Naive thymus-derived CD4-positive, alpha-beta T cell (primary cell): ENCODE measurements at places on chromosomes 12 and 14. TPM values are rescaled to one million over a fixed set of nuclear protein-coding genes. Genes with fewer than 3 reads are reported as not detected.

GRCh38 chr12:10448236-10448635 lies 4.9 kb downstream of the KLRC1 start:
- no peak for DNase-seq
- H3K27me3 ChIP-seq = no peaks in the 10 kb centered on the region
- H3K27ac ChIP-seq = no peak overlapping the region
- no peak overlapping the region for H3K4me3 ChIP-seq
- H3K4me1 ChIP-seq = no peaks in the 10 kb centered on the region

DNA sequence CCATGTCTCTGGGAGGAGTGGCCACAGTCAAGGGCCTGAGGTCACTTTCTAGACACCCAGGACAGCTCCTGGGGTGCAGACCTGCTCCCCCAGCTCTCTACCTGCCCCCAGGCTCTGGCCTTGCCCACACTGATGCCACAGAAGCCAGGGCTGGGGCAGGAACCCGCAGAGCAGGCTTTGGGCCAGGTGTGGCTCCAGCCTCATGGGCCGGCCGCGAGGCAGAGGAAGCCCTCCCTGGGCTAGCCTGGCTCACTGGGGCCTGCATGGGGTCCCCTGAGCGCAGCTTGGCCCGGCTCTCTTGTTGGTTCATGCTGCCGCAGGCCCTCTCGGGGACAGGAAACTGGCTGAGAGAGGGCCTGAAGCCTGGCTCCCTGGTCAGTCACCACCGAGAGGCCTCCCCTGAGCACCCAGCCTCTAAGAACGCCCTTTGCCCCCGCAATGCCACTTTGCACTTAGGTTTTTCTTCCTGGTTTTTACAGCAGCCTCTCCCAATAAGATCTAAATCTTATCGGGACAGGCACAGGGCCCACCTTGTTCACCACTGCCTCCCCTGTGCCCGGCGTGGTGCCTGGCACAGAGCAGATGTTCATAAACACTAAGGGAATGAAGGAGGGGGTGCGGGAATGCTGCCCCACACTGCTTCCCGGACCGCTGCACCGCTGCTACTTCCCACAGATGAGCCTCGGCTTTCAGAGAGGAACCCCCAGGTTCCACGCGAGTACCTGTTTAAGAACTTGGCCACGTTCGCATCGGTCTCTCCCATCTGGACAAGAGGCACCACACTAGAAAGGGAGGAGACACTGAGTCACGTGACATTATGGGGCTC lies 14.7 kb downstream of the MMAB start:
- no peak overlapping the region for H3K27ac ChIP-seq
- no peaks in the 10 kb centered on the region for H3K4me1 ChIP-seq
- H3K36me3 ChIP-seq = no peaks in the 10 kb centered on the region
- H3K4me3 ChIP-seq = no peak overlapping the region

DNA sequence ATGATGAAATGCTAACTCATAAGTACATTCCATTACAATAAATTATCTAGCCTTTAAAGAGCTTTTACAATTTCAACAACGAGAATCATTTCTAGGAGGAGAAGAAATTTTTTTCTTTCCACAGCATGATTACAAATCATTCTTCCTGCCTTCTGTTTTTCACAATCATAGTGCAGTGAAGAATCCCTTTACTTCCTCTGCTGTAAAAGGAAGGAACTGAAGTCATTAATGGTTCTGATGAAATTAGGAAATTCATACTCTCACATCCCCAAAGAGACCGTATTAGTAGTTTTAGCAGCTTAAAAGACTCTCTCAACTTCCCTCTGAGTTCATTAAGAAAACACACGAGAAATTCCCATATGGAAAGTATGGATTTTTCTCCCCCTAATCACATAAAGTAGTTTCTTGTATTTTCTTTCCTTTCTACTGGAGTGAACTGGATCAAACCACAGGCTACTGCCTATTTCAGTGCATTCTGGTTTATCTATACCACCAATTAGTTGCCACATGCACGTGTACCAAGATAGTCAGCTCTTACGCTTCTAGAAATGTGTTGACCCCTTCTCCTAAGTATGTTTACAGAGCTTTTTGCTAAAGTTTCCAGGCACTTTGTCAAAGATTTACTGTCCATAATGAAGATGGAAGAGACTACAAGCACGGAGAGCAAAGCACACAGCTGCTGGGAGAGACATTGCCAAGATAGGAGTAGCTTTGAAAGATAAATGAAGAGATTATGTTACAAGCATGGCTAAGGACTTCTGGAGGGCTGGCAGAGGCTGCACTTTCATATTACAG lies 58.9 kb upstream of the KITLG start:
- no peak for DNase-seq
- H3K27ac ChIP-seq = no peak overlapping the region
- H3K4me3 ChIP-seq = no peak overlapping the region
- H3K27me3 ChIP-seq = no peaks in the 10 kb centered on the region
- no peaks in the 10 kb centered on the region for H3K4me1 ChIP-seq

DNA sequence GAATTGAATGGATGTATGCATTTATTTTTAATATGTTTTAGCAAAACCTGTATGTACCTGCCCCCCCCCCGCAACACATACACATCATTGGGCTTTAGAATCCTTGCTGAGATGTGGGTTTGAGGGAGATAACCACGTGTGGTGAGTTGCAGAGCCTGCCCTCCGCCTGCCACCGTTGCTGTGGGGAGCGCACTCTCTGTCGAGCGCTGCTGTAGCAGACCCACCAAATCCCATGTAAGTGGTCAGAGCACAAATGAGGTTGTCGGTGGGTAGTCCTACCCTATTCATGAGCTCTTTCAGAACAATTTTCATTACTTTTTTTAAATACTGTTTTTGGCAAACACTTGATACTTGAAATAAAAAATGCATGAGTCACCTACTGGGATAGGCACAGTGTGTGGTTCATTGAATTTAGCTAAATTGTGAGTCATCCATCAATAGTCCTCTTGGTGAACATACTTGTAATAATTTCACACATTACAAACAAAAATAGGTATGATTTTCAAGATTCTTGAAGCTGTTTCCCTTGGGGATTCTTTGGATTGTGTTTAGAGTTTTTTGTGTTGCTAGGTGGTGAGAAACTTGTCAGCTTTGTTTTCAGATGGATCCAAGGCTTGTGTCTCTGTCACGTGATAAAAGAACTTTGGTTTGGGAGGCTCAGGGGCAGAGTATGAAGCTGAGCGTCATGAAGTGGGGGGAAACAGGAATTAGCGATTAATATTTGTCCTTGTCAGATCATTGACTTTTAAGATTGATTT lies 107.6 kb downstream of the PTCSC3 start:
- H3K36me3 ChIP-seq = no peaks in the 10 kb centered on the region
- no peak overlapping the region for H3K27ac ChIP-seq
- no peak overlapping the region for H3K4me3 ChIP-seq
- DNase-seq = no peak

- H3K4me1 ChIP-seq = no peaks in the 10 kb centered on the region
- DNase-seq = no peak
- H3K27me3 ChIP-seq = no peaks in the 10 kb centered on the region
- H3K36me3 ChIP-seq = no peaks in the 10 kb centered on the region
- H3K27ac ChIP-seq = no peak overlapping the region
Measured at GRCh38 chr14:94345344-94346064, 22.4 kb upstream of the SERPINA6 start.

GRCh38 chr12:122123761-122124145 lies 45.2 kb downstream of the MLXIP start:
- peaks cover 8% of the 10 kb centered on the region for H3K4me1 ChIP-seq
- peaks cover 10% of the 10 kb centered on the region for H3K36me3 ChIP-seq
- H3K27me3 ChIP-seq = no peaks in the 10 kb centered on the region

DNA sequence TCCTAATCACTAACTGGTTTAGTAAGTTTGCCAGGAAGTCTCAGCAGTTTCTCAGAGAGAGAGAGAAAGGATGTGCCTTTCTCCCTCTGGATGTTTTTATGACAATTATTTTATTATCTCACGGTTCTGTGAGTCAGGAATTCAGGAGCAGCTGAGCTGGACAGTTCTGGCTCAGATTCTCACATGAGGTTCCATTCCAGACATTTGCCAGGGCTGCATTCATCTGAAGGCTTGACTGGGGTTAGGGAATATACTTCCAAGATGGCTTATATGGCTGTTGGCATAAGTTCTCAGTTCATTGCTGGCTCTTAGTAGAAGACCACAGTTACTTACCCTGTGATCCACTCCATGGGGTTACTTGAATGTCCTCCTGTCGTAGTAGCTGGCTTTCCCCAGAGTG lies 101.2 kb upstream of the ATF7IP start:
- no peak for DNase-seq
- peaks cover 5% of the 10 kb centered on the region for H3K4me1 ChIP-seq
- no peak overlapping the region for H3K4me3 ChIP-seq
- H3K27me3 ChIP-seq = no peaks in the 10 kb centered on the region
- H3K27ac ChIP-seq = no peak overlapping the region

DNA sequence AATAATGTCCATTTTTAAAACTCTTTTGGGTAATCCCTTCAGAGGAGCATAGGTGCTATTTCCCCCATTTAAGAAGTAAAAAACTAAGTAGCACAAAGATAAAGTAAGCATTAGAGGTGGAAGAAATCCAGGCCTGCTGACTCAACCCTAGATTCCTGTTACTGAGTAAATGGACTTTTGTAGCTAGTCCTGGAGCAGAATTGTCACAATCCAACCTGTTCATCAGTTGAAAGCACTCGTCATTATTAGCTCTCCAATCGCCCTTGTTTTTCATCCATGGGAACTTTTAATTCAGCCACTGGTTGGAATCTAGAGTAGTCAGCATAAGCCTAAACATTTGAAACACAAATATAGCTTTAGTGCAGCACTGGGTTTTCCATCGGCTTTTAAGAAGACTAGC lies 139.5 kb upstream of the AMIGO2 start:
- peak overlapping the region; percentile 76 for H3K27ac ChIP-seq
- H3K27me3 ChIP-seq = no peaks in the 10 kb centered on the region
- peaks cover 33% of the 10 kb centered on the region for H3K4me1 ChIP-seq
- H3K4me3 ChIP-seq = peak overlapping the region; percentile 80
- no peak for DNase-seq

GRCh38 chr12:106645074-106645421 lies 62.2 kb downstream of the RFX4 start:
- H3K4me3 ChIP-seq = no peak overlapping the region
- H3K4me1 ChIP-seq = no peaks in the 10 kb centered on the region
- H3K27ac ChIP-seq = no peak overlapping the region
- H3K36me3 ChIP-seq = no peaks in the 10 kb centered on the region

- no peak overlapping the region for H3K4me3 ChIP-seq
- no peaks in the 10 kb centered on the region for H3K27me3 ChIP-seq
- no peaks in the 10 kb centered on the region for H3K4me1 ChIP-seq
- H3K36me3 ChIP-seq = no peaks in the 10 kb centered on the region
- H3K27ac ChIP-seq = no peak overlapping the region
Measured at GRCh38 chr14:39592116-39592789, 160.0 kb upstream of the FBXO33 start.

DNA sequence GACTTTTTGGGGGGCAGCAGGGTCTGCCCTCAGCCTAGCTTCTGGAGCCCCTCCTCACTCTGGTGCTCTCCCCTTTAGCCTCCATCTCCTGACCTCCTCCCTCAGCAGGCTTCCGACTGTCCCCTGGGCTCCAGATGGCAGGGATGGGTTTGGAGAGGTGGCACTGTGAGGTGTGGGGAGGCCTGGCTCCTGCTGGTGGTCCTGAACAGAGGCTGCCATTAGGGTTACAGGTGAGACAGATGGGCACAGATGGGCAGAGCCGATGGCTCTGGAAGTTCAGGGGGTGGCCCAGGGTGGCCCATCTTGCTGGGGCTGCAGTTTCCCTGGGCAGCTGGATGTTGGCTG lies 68.5 kb upstream of the BEGAIN start:
- H3K4me3 ChIP-seq = no peak overlapping the region
- no peak for DNase-seq
- H3K27ac ChIP-seq = no peak overlapping the region
- H3K27me3 ChIP-seq = no peaks in the 10 kb centered on the region

GRCh38 chr12:105841840-105842239 lies 296.9 kb downstream of the NUAK1 start:
- H3K36me3 ChIP-seq = no peaks in the 10 kb centered on the region
- no peak overlapping the region for H3K4me3 ChIP-seq
- H3K4me1 ChIP-seq = no peaks in the 10 kb centered on the region
- no peak overlapping the region for H3K27ac ChIP-seq
- H3K27me3 ChIP-seq = no peaks in the 10 kb centered on the region
- no peak for DNase-seq

- H3K27ac ChIP-seq = no peak overlapping the region
- DNase-seq = no peak
- no peaks in the 10 kb centered on the region for H3K27me3 ChIP-seq
Measured at GRCh38 chr14:75380656-75381055, 47.2 kb upstream of the JDP2 start.

- no peaks in the 10 kb centered on the region for H3K4me1 ChIP-seq
- no peaks in the 10 kb centered on the region for H3K36me3 ChIP-seq
- no peak for DNase-seq
- no peak overlapping the region for H3K27ac ChIP-seq
Measured at GRCh38 chr14:66944872-66945271, 244.4 kb upstream of the GARIN2 start.

DNA sequence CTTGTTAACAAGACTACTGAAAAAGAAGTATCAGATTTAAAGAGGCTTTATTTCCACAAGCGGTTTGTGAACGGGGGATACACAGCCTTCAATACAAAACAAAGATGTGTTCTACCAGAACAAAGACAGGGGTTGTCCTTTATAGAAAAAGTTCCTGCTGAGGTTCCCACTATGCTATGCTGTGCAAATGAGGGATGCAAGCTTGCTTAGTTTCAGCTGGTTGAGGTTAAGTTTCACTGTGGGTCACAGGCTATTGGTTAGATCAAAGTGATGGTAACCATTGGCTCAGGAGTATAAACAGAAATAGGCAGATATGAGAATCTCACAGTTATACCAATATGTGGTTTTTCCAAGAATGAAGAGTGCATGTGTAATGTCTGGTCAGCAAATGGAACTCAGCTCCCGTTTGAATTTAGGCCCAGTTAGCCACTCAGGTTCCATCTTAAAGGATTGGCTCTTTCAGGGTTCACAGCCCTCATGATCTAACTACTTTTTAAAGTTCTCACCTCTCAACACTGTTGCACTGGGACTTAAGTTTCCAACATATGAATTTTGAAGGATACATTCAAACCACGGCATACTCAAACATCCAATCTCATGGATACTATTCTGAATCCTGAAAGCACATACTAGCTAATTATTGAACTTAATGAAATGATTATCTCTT lies 215.4 kb upstream of the DCN start:
- DNase-seq = no peak
- no peaks in the 10 kb centered on the region for H3K36me3 ChIP-seq
- no peaks in the 10 kb centered on the region for H3K27me3 ChIP-seq
- H3K4me3 ChIP-seq = no peak overlapping the region

DNA sequence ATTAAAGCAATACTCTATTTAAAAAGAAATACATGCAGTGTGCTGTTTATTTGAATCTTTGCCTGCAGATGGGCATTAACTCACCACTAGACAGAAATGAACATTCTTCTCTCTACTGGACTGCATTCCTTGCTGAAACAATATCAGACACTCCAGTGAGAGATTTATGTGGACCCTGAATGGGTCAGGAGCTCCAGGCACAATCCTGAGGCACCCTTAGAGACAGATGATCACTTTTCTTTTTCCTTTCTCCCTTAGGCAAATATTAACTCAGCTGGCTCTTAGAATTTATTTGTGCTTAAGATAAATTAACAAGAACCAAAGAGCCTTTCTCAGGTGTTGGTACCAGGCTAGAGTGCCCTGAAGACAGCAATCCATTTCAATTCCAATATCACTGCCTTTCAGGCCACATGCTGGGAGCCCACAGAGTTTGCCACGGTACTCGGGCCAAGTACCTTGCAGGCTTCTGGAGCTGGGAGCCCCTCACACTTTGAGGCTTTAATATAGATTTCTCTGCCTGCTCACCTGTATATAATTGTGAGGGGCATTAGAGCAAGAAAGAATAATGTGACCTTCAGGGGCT lies 173.0 kb downstream of the EMP1 start:
- H3K27ac ChIP-seq = no peak overlapping the region

ARMH4 gene
- total RNA-seq = not detected

OASL gene
- total RNA-seq = 4.3 TPM

TMCC3 gene
- 0.05 and 0.10 TPM in 2 replicates for total RNA-seq

TNS2 gene
- total RNA-seq = 2.5 TPM

RASSF9 gene
- total RNA-seq = not detected

DIP2B gene
- 41.8 TPM for total RNA-seq

FAIM2 gene
- total RNA-seq = not detected
